MCF 10A (cell line): ENCODE measurements at places on chromosomes 7 and 10.

GRCh38 chr7:129271500-129272355 is 46.9 kb downstream of the AHCYL2 start:
- DNase-seq: peak; percentile 66

- DNase-seq: no peak
These were observed 126.8 kb upstream of the AMPH start for GRCh38 chr7:38757931-38758330.

- no peak for DNase-seq
These were observed 45.2 kb downstream of the PNLIPRP3 start for GRCh38 chr10:116472891-116473290.

GRCh38 chr10:105538874-105539273 is 897.8 kb downstream of the SORCS3 start:
- no peak for DNase-seq

DNA sequence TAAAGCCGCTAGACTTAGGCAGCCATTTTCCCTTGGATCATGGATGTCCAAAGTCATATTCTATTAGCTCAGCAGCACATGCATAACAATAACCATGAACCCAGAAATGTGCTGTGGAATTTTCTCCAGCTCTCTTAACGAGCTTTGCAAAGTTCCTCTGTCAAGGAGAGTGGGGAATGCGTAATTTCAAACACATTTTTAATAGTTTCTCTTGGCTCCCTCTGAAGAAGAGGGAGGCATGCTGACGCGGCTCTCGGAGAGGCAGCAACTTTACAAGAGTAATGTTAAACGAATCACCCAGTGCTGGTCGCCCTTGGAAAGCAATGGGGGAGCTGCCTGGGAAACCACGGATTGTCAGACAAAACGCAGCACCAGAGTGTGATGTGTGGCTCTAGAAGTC is 114.8 kb downstream of the RAB18 start:
- DNase-seq: no peak

DNA sequence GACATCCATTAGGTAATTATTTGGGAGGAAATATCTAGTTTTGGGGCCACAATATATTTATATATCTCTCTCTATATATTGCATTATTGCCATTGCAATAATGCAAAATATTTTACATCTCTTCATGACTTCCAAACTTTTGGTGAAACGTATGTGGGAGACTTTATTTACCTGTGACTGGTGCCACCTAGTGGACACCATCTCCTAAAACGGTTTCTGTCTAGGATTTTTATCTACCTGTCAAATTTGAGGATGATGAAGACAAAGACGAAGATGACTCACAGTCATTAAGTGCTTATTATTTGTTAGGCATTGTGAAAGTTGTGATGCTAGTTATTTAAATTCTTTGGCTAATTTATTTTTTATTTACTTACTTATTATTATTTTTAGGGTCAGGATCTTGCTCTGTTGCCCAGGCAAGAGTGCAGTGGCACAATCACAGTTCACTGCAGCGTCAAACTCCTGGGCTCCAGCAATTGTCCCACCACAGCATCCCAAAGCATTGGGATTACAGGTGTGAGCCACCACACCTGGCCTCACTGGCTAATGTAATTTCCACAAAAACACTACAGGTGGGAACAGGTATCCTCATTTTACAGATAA is 18.7 kb upstream of the CBLL1 start:
- peak; percentile 78 for DNase-seq

GRCh38 chr7:44796034-44796503 is 412 bp upstream of the PPIA start:
- DNase-seq: peak; percentile 59

DNA sequence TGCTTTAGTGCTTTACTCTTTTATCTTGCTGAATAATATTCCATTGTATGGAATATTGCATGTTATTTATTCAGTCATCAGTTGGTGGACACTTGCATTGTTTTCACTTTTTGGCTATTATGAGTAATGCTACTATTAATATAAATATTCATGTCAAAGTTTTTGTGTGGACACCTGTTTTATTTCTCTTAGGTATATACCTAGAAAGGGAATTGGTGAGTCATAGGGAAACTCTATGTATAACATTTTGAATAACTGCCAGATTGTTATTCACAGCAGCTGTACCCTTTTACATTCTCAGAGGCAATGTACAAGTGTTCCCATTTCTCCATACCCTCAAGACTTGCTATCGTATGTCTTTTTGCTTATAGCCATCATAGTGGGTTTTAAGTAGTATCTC is 268.7 kb downstream of the SEMA3A start:
- DNase-seq: peak; percentile 28

- DNase-seq: no peak
These were observed 37.1 kb downstream of the CXCL12 start for GRCh38 chr10:44347609-44348400.

DNA sequence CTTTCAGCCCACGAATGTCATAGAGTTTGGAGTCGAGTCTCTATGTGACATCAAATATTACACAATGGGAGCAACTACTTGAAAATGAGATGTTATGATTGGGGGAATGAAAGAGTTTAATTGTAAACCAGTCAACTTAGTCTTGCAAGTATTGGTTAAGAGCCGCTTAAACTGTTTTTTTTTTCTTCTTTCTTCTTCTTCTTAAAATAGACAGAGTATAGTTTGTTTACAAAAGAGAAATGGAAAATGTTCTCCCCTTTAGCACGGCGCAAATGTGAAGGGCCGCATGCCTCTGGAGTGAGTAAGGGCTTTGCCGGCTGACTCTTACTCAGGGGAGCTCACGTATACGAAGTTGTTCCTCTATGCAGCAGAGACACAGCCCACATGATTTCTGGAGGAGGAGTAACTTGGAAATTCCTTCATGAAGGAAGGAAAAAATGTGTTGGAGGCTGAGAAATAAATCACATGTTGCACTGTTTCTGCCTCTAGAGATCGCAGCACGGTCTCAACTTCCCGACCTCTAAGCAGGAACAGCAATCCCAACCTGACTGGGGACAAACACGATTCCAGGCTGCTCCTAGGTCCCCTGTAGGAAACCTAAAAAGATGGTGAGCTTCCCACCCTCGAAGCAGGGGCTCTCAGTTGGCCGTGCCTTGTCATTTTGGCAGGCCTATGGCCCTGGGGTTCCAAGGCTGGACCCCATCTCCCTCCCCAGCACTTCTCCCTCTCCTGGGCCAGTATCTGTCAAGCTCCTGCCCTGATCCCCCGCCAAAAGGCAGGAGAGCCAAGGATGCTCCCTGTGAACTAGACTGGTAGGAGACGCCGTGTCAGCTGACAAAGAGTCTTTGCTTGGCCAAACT is 44.8 kb downstream of the MYOF start:
- peak; percentile 96 for DNase-seq

DNA sequence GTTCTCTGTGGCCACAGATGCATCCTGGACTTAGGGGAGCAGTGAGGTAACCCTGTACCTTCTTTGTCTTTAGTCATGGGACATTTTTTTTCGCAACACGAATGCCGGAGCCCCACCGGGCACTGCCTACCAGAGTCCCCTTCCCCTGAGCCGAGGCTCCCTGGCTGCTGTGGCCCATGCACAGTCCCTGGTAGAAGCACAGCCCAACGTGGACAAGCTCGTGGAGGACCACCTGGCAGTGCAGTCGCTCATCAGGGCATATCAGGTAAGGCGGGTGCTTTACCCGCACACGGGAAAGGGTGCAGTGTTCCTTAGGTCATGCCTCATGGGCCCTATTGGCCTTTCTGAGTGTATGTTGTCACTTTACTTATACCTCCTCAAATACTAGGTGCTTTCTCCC is 38.8 kb downstream of the OGDH start:
- no peak for DNase-seq

- DNase-seq: peak; percentile 88
These were observed 65.2 kb downstream of the AOAH start for GRCh38 chr7:36659172-36659516.

DNA sequence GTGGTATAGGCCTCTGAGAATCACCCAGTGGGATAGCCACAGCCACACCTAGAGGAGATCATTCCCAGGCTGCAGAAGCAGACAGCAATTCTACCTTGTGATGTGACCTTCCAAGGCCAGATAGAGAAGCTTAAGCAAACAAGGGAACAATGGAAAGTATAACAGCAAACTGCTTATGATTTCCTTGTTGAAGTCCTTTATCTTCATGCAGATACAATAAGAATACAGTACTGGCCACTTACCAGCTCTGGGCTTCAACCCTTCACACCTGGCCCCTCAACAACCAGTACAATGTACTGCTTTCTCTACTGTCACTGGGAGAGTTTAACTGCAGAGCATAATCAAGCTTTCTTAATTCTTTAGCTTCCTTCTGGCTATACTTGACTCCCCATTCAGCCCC is 22.6 kb upstream of the DDX50 start:
- DNase-seq: no peak

DNA sequence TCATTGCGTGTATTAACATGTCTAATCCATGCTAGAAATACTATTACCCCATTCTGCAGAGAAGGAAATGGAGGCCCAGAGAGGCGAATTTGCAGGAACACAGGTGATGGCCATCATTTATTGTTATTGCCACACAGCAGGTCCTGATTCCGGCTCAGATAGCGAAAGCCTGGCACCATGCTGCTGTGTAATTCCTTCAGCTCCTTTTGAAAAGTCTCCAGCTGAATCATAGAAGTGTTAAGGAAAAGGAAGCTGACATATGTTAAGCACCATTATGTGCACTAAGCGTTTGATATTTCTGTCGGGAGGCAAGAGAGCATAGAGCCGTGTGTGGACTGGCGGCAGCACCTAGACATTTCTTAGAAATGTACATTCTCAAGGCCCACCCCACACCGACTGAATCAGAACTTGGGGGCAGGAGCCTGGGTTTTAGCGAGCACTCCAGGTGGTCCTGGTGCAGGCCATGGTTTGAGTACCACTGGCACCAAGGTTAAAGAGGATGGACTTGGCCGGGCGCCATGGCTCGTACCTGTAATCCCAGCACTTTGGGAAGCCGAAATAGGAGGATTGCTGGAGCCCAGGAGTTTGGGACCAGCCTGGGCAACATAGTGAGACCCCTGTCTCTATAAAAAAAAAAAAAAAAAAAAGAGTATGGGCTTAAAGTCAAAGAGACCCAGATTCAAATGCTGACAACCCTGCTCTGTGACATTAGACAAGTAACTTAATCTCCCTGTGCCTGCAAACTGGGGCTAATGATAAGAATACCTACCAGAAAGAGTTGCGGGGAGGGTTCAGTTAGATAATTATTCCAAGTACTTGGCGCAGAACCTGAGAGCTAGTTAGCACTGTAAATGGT is 52.2 kb downstream of the UNC5B start:
- DNase-seq: no peak

DNA sequence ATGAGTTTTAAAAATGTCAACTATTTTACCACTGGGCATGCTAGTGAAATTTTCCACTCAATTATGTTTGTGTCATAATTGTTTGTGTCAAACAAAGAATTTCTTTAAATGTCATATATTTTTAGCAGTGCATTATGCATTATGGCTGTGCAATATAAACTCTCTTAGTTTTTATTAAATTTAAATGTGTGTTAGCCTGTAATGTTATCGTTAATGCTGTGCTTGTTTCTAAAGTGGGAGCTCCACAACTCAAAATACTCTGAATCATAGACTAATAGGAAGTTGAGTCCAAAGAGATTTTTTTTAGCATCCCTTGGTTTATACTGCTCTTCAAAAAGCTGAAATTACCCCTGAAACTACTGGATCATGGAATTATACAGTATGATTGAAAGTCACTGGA is 26.8 kb downstream of the GNAI1 start:
- DNase-seq: no peak

- no peak for DNase-seq
These were observed 809.5 kb upstream of the CELF2 start for GRCh38 chr10:10208196-10208595.

DNA sequence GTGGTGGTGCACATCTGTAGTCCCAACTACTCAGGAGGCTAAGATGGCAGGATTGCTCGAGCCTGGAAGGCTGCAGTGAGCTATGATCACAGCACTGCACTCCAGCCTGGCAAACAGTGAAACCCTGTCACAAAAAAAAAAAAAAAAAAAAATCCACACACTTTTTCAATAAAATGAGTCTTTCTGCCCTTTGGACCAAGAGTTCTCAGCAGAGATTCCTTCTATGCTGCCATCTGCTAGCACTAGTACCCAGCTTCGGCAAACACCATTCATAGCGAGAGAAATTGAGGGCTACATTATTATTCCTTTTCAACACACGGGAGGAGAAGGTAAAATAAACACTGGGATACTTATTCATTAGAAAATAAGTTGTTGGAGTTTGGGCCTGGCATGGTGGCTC is 43.4 kb upstream of the CCDC7 start:
- DNase-seq: no peak

DNA sequence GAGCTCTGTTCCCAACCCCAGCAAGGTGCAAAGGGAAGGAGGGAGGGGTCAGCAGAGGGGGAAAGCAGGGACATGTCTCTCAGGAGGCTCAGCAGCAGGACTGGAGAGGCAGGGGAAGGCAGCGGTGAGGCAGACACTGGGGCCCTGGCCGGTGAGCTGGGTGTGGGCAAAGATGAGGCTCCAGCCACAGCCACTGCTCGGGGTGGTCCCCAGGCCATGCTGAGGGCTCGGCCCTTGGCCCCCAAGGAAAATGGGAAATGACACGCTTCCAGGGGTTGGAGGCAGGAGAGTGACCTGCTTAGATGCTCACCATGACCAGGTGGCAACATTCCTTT is 35.4 kb upstream of the CHST15 start:
- no peak for DNase-seq

- DNase-seq: no peak
These were observed 45.0 kb downstream of the MTPN start for GRCh38 chr7:135932131-135932530.

- no peak for DNase-seq
These were observed 43.4 kb upstream of the SLF2 start for GRCh38 chr10:100869399-100869798.

- peak; percentile 54 for DNase-seq
These were observed 1.8 kb downstream of the GRK5 start for GRCh38 chr10:119209035-119209735.

GRCh38 chr7:6551016-6551511 is at the start of gene GRID2IP:
GRID2IP (minus strand) TSS chr7:6551461; CDS start chr7:6551436, 25 bp downstream.
- DNase-seq: no peak

DNA sequence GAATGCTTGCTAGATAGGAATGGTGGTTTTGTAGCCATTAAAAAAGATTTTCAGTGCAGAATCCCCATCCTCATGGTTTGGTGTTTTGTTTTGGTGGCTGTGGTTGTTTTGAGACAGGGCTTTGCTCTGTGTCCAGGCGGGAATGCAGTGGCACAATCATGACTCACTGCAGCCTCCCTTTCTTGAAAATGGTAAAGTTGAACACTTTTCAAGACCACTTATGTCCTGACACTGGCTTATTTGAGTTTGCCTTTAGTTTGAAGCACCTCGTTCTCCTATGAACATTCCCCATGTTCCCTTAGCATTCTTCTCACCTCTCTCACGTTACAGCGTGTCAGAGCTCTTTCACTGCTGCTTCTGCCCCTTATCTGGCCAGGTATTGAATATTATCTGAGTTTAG is 140.1 kb downstream of the LRRC4 start:
- DNase-seq: no peak

GRCh38 chr10:63094405-63094804 is 38.7 kb upstream of the NRBF2 start:
- peak; percentile 25 for DNase-seq

DNA sequence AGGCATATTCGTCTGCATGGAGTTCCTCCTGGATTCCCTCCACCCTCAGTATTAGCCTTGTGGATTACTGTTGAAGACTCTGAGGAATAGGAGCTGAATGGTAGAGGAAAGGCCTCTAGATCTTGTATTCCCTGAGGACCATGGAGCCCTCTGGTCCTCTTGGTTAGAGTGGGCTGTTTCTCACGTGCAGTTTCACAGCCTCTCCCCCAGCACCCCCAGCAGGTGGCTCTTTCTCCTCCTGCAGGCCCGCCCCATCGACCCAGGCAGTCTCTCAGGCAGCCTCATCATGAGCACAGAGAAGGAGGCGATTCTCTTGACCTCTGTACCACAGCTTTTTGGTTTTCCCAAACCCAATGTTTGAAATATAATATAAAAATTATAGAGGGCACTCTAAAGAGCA is 102.0 kb downstream of the WNT2 start:
- DNase-seq: no peak
